ENCODE measurements at places on chromosomes 3 and 15. TPM values are rescaled to one million over a fixed set of nuclear protein-coding genes. Genes with fewer than 3 reads are reported as not detected.

TUSC7 gene
- not detected for total RNA-seq

FURIN gene
- 48.5 TPM for total RNA-seq

LRRC3B gene
- 0.66 TPM for total RNA-seq

CHRFAM7A gene
- total RNA-seq, result 0.73 TPM

TUSC2 gene
- 18.1 TPM for total RNA-seq

TTC14 gene
- 66.1 TPM for total RNA-seq

CSK gene
- 26.2 TPM for total RNA-seq

All from breast epithelium (tissue), 4 donors.